Spinal cord (tissue), 10 donors: ENCODE measurements at places on chromosomes 4 and X.
A peak's percentile ranks its signal among the peaks of the same experiment; 100 is the strongest.

DNA sequence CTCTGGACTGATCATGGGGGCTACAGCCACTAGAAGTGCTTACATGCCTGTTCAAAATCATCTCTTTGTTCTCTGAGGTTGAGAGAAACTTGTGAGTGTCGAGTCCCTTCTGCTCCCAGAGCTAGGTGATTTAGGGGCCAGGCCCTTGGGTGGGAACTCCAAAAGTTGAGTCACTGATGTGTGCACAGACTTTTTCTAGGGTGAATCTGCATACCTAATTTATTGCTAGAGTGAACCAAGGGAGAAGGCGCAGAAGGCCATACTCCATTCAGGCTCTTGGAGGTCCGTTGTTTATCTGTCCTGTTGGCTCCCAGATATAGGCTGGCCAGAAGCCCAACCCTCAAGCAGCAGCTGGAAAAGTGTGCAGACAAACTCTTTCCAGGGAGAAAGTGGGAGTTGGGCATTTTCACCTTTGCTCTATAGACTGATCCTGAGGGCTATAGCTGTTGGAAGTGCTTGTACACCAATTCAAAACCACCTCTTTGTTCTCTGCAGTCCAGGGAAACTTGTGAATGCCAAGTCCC is 80.8 kb upstream of the ARX start:
- DNase-seq, result peak; percentile 3

DNA sequence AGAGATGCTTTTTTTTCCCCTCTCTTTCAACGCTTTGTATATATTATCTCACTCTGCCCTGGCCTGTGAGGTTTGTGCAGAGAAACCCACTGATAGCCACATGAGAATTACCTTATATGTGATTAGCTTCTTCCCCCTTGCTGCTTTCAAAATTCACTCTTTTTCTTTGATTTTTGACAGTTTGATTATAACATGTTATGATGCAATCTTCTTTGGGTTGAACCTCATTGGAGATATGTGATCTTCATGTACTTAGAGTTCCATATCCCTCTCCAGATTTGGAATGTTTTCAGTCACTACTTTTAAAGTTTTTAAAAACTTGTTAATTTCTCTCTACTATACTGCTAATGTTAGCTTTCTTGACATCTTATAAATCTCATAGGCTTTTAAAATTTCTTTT is 479.5 kb upstream of the AGA start:
- DNase-seq, result no peak

- no peak for DNase-seq
These were observed 9.0 kb downstream of the TSC22D3 start for GRCh38 chrX:107766470-107767150.

- no peak for DNase-seq
These were observed 33.8 kb upstream of the ARMCX2 start for GRCh38 chrX:101693476-101693875.

DNA sequence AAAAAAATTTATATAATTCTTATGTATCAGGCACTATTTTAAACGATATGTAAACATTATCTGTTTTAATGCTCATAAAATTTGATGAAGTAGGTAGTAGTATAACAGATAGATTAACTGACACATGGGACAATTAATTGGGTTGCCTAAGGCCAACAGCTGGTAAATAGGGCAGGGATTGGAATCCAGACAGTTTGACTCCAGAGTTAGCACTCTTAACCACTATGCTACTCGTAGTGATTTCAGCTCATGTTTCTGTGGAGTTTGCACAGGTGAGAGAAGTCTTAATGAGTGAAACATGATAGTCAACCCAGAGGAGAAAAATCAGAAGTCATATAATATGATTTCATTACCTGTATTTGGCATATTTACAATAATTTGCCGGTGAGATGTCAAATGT is 126.0 kb upstream of the WDFY3 start:
- DNase-seq, result no peak

- no peak for DNase-seq
These were observed 110.6 kb upstream of the PPARGC1A start for GRCh38 chr4:24000470-24000831.

GRCh38 chrX:22338740-22339139 is 66.0 kb downstream of the CBLL2 start:
- DNase-seq, result no peak

GRCh38 chr4:155423671-155424070 is 46.9 kb upstream of the MAP9 start:
- no peak for DNase-seq

DNA sequence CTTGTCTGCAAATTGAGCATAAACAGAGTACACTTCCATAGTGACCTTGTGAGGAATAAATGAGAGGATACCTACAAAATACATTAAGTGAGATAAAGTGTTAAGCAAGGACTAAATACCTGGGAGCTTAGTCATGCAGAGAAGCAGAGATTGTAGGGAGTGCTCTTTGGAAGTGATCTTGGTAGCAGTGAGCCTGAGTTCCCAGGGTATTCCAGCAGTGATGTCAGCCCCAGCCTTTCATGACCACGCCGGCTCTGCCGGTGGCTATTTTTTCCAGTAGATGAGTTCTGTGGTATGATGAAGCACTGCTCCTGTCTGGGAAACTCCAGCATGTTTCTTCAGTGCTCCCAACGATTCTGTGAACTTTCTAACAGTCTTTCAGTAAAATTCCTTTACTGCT is 391.5 kb upstream of the IGFBP7 start:
- no peak for DNase-seq

- DNase-seq, result no peak
These were observed 10.2 kb upstream of the FAM120C start for GRCh38 chrX:54193085-54193821.

DNA sequence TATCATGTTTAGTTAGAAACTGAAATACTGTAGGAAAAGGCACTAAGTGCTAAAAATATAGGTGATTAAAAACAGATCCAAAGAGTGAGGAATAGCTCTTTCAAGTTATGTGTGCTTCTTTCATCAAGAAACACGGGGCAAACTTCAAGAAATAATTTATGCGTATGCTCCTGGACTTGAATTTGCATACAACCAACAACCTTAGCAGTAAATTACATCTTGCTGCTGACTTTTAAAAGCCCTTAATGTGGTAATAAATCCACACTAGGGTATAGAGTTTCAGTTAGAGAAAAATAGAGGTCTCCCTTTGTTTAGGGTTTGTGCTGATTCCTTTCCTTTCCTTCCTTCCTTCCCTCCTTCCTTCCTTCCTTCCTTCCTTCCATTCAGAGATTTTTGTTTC is 94.5 kb upstream of the GC start:
- DNase-seq, result no peak

DNA sequence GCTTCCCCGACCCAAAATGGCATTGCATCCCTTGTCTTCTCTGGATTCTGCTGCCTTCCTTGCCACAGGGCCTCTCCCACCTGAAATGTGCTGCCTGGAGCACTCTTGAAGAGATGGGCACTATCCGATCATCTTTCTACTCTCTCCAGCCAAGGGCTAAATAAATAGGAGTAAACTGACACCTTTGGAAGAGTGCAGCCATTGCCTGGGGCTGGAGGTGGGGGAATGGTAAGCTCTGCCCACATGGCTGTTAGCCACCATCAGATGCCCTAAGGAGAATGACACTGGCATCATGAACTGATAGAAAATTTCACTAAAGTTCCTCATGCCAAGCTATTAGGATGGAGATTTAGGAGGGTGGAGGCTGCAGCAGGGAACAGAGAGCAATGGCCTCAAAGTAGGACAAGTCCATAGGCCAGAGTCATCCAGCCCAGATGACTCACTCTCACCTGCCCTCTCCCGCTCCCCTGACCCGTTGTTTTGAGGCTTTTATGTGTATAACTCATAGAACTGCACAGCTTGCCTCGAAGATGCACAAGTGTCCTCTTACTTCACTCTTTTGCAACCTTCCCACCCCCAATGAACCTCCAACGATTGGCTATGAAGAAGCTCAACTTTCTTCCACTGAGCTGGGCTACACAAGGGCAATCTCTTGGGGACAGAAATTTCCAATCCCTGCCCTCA is 822 bp upstream of the PFKFB1 start:
- DNase-seq, result no peak

- no peak for DNase-seq
These were observed 62.5 kb downstream of the NSD2 start for GRCh38 chr4:1933700-1934099.

DNA sequence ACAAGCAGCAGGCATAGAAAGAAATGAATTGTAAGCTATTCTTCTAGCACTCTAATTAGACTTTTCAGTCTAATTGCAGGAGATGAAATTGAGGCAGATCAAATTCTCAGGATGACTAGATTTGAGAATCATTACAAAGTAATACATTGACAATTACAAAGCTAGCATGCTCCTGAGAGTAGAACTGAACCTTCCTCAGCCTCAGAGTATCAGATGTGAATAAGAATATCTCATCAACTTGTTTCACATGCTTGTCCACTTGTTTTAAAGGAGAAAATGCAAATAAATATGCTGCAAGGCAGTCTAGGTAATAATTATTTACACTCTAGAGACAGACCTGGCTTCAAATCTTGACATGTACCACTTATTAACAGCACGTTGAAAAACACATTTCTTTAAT is 491.0 kb upstream of the MAGEB2 start:
- no peak for DNase-seq

DNA sequence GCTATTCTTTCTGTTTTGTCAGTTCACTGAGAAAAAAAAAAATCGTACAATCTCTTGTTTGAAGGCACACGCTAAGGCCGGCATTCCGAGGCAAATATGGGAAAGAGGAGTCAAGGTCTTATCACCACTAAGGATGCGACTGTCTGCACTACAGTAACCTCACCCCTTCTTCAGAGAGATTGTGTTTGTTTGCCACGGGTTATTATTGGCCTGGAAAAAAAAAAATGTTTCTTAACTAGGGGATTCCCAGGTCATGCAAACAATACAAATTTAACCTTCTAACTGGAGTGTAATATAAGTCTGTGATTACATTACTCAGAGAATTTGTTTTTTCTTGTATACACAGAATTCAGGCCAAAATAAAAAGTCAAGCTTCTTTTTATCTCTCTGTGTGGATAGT is 168.3 kb downstream of the TMA16 start:
- DNase-seq, result no peak

DNA sequence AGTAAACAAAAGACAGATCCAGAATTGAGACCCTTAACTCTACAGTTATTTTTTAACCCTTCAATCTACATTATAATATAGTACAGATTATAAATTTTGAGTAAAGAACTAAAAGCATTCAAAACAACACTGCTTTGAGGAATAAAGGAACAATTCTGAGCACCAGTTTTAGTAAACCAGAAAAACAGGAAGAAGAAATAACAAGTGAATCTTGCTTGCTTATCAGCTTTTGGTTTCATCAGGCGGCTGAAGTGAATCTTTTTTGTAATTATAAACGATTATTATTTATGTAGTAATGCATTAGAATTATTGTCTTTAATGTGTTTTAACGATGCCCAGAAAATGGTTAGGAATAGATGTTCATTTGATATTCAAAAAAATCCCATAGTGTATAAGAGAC is 305.4 kb downstream of the ARAP2 start:
- DNase-seq, result no peak

DNA sequence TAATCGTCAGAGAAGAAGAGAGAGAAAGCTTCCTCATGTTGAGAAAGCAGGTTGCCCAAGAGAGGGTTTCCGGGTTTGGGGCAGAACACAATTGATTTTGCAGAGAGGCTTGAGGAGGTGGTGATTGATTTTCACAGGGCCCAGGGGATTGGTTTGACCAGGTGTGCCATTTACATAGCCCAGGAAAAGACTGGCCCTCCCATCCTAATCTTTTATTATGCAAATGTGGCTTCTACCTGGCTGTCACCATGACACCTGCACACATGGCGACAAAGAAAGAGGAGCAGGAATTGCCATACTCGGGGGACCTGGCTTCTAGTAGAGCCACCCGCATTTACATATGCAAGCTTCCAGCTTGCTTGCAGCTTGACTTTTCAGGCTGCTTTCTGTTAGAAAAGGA is 405.3 kb downstream of the PPP4R3C start:
- no peak for DNase-seq

DNA sequence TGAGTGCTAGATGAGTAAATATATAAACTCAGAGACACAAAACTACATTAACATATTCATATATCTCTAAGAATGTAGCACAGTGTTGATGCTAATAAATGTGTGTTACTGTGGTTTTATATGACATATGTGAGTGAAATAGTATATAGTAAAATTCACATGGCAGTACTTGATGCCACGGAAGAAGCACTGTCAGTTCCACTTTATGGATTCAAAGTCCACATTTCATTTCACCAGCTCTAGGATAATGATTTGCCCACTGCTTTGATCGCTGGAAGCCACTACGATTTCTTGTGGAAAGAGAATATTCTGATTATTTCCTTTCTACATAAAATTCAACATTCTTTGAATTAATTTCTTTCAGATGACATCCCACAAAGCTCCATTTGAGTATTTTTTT is 181.2 kb downstream of the GBA3 start:
- DNase-seq, result no peak

DNA sequence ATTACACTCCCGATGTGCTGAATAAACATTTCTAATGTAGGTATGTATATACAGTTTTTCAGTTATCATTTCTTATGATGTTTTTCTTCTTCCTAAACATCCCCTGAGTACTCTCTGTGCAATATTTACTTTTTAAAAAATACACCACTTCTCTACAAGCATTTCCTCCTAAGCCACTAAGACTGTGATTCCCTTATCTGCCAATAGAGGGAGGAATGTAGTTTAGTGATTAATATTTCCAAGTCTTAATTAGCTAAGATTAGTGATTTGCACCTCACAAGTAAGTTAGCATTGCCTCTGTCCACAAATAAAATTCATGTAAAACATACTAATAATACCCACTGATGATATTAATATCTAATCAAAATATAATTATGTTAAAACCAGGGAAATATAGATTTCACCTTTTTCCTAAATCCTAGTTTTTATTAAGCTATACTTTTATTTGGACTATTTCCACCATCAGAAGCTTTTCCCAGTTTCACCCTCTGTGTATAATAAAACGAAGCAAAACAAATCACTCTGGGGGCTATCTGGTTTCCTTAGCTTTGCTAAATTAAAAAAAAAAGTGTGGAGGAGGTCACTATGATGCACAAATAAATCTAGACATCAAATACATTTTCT is 909.1 kb downstream of the FAT4 start:
- peak; percentile 5 for DNase-seq

- no peak for DNase-seq
These were observed 18.1 kb downstream of the TMEM175 start for GRCh38 chr4:950136-951020.

DNA sequence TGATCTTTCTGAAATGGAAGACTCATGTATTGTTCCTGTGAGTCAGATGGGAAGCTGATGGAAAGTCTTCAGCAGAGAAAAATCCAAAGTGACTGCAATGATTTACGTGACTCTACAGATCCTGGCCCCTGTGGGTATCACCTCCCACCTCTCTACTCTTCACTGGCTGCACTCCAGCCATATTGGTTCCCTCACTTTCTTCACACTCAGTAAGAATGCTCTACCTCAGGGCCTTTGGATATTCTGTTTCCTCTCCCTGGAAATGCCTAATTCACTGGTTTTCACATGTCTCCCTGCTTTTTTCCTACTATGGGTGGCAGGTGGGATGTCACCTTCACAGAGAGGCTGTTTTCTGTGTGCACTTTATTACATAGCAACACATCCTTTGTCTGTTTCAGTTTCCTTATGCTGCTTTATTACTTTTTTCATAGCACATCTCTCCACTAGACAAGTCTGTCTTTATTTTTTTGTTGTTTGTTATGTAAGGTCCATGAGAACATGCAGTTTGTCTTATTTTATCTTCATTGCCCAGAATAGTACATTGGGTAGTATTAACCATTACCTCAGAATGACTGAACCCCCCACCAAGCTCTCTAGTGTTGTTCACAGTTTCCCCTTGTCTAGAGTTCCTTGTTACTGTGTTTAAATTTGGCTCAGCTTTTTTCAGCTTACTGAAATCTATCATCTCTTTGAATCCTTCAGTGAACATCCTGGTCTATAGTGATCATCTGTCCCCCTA is 57.6 kb upstream of the CLNK start:
- no peak for DNase-seq
